ENCODE measurements at places on chromosomes 1 and 21. TPM values are rescaled to one million over a fixed set of nuclear protein-coding genes. Genes with fewer than 3 reads are reported as not detected.

DNA sequence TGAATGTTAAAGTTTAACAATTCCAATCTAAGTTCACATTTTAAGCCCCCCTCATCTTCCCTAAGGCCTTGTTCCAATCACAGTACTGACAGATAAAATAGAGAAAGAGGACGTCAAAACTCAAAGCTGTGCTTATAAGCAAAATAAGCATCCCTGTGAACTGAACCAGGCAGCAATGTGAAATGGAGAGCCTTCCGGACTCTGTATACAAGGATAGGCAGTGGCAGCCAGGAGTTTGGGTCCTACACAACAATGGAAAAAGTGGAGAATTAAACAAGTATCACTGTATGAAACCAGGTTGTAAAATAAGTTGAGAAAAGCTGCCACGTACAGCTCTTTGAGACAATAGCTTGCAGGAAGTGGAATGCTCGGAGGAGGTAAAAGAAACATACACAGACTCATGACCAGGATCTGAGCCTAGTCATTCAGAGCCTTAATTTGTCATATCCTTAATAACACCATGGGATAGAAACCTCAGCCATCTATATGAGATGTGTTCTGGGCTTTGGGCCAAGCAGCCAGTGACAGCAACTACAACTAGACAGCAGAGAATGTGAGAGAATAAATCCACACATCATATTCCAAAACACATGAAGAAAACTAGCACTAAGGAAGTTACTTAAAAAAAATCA lies 55.2 kb upstream of the PALMD start:
- peak; percentile 65 for DNase-seq

MAP10 gene
- polyA plus RNA-seq, result 0.30 TPM

DNA sequence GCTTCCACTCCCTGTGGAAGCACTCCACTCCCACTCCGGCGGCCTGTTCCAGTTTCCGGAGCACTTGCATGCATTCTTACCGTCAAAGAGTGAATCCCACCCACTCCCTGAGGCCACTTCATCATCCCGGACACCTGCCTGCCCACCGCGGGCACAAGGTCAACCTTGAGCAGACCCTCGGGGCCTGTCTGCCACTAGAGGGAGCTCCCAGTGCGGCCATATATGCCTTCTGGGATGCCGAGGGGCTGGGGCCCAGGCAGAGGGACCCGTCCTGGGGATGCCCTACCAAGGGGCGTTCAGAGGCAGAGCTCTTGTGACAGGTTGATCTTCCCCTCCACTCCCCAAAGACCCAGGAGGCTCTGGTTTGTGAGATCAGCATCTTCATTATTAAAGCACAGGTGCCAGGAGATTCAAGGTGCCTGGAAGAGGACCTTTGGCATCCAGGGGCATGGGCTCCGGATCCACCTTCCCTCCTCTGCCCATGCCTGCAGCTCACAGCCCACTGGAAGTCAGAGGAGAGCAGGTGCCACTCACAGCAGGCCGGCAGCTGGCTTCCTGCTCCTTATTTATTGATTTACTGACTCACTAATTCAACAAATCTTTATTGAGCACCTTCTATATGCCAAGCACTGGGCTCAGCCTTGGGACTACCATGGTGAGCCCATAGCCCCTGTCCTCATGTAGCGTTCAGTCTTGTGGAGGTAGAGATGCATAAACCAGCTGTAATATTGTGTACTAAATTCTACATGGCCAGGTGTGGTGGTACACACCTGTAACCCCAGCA lies 47.3 kb downstream of the UBIAD1 start:
- DNase-seq, result no peak

- no peak for DNase-seq
Observed at GRCh38 chr1:44640200-44640853, 34.0 kb downstream of the TMEM53 start.

DPM3 gene
- polyA plus RNA-seq, result 94.5 TPM

PTPN22 gene
- polyA plus RNA-seq, result 0.03 TPM

PDZK1IP1 gene
- 0.85 TPM for polyA plus RNA-seq

SLAMF8 gene
- not detected for polyA plus RNA-seq

DNA sequence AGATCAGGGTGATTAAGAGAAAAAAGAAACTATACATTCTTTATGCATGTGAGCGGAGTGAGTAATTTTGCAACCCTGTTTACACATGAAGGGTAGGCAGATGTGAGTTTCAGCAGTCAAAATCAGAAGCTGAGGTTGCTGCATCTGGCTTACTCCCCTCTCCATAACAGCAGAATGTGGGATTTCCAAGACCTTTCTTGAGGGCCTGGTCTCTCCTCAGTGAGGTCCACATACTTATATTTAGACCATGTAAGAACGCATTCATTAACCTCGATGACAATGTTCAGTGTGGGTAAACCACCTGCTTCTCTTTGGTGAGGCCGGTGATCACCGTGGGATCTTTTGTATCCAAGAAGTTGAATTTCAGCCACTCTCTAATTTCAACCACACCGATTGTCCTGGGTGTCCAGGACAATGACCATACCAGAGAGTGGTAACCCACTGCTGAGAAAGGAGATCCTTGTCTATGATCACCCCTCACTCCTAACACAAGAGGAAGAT lies 18.7 kb upstream of the RAP1A start:
- DNase-seq, result peak; percentile 52

GRCh38 chr1:31424568-31424967 lies 11.6 kb downstream of the SERINC2 start:
- DNase-seq, result no peak

PFKFB2 gene
- 3.1 TPM for polyA plus RNA-seq

DNA sequence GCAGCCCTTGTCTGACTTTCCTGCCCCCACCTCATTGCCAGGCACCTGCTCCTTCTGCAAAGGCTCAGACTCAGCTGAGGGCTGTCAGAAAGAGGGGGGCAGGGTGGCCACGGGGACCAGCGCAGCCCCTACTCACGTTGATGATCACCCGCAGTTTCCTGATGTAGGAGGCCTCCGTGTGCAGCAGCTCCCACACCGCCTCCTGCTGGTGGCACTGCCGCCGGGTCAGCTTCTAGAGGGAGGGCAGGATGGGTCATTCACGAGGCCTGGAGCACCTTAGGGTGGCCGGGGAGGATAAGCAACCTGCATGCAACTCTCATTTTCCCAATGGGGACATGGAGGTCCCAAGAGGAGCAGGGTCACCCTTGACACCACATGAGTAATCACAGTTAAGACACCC lies 6.4 kb upstream of the TNFRSF25 start:
- no peak for DNase-seq

- DNase-seq, result no peak
Observed at GRCh38 chr1:60916199-60916598, 166.2 kb upstream of the NFIA start.

- peak; percentile 39 for DNase-seq
Observed at GRCh38 chr1:47192458-47193384, 2.9 kb upstream of the PDZK1IP1 start.

TLCD4 gene
- 0.01 TPM for polyA plus RNA-seq

RNU1-2 gene
- not detected for polyA plus RNA-seq

DNA sequence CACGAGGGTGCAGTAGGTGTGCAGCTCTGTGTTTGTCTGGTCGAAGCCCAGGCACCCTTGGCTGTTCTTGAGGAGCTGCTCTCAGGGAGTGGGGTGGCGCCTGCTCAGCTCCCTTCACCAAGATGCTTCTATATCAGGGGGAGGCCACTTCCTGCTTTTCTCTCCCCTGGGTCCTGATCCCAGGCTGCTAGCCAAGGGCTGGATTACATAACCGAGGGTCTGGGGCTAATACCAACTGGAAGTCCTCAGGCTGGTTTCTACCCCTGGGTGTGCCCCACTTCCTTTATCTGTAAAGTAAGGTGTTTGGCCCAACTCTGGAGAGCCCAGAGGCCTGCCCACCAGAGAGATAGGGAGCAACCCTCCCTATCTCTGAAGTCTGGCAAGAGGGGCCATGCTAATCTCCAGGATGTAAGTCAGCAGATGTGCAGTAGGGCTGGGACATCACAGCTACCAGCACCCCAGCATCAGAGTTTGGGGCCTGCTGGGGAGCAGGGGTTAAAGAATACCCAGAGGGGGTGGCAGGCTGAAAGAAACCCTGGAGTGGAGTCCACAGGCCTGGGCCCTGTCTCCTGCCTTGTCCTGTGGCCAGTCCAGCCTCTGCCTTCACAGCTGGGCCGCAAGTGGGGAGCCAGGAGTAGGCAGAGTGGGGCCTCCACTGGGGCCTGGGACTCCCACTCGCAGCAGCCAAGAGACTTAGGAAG lies 2.1 kb downstream of the SELENBP1 start:
- no peak for DNase-seq

TPTE gene
- not detected for polyA plus RNA-seq

DNA sequence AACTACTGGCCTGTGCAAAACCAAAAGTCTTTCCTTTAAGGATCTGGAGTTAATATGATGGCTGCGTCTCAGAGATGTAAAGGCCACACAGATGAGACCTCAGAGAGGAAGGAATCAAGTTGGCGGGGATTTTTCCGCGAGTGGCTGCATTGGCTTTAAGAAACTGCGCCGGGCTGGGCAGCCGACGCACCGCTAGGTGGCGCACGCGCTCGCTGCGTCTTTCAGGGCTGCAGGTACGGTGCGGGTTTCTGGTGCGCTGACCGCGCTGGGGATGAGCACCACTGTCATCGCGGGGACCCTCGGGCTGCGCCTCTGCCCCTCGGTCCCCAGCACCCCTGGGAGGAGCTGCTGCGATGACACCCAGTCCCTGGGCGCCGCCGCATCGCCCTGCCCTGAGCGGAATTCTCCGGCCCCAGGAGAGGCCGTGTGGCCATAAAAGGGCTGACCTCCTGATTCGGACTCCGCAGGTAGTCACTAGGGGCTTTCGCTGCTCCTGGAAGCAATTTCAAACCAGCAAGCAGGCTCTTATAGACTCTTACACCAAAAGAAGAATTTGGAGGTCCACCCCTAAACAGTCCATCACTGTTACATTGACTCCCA lies 241.0 kb downstream of the KCNJ6 start:
- no peak for DNase-seq

- peak; percentile 41 for DNase-seq
Observed at GRCh38 chr1:199172171-199173124, 533.6 kb downstream of the PTPRC start.

- DNase-seq, result no peak
Observed at GRCh38 chr1:9225411-9225785, 9.2 kb upstream of the H6PD start.

CD34 gene
- 0.07 TPM for polyA plus RNA-seq

- no peak for DNase-seq
Observed at GRCh38 chr21:35128536-35128935, 79.4 kb upstream of the RUNX1 start.

NTNG1 gene
- 3.7 TPM for polyA plus RNA-seq

DNA sequence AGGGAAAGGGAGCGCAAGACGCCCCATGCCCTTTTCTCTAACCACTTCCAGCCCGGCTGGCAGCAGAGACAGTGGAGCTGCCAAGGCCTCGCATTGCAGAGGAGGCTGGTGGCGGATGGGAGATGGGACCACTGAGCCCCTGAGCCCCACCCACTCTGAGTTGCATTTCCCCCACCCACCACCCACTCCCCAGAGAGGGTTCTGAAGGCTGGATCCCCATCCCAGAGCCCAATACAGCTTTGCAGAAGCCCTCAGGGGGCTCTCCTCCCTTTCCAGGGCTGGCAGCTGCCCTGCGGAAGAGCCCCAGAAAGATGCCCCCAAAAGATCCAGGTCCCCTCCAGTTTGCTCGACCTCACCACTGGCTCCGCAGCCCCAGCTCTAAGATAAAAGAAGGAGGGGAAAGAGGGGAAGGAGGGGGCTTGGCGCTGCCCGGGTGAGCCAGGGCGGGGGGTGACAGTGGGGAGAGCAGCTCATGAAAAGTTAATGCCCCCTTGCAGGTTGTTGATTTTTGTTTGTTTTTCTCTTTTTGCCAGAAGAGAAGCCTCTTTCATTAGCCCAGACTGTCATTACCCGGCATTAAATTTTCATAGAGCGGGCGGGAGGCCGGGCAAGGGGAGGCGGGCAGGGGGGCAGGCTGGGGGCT lies 38.4 kb upstream of the CASZ1 start:
- DNase-seq, result no peak

DNA sequence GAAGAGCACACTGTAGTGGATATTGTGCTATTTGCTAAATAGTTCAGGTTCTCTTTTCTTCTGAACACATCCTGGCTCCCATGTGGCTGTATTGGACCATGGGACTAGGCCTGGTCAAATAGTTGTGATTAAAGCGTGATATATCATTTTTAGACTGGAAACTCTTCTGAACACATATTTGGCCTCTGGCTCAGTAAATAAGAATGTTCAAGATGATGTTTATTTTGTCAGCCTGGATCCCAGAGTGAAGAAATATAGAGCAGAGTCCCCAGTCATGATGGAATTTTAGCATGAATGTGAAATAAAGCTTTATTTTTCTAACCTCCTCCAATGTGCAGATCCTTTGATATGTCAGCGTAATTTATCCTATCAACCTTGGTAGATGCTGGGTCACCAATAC lies 542.6 kb downstream of the ADGRL2 start:
- no peak for DNase-seq

GRCh38 chr1:41319807-41320711 lies 41.2 kb upstream of the FOXO6 start:
- no peak for DNase-seq

GRCh38 chr1:24252185-24252780 lies 65.2 kb upstream of the IFNLR1 start:
- DNase-seq, result no peak

GRCh38 chr1:111778066-111778465 lies 22.4 kb downstream of the DDX20 start:
- DNase-seq, result no peak

DNAI4 gene
- 0.70 TPM for polyA plus RNA-seq

RCSD1 gene
- 0.03 TPM for polyA plus RNA-seq

FCAMR gene
- polyA plus RNA-seq, result not detected

GRCh38 chr1:56816909-56817308 lies 2.3 kb downstream of the FYB2 start:
- no peak for DNase-seq

CCDC185 gene
- not detected for polyA plus RNA-seq

Measured in foreskin keratinocyte (primary cell).